ENCODE measurements at places on chromosomes 1 and 21.

- no peak for DNase-seq
Observed at GRCh38 chr1:152582647-152583046, 2.3 kb upstream of the LCE3D start.

- no peak for DNase-seq
Observed at GRCh38 chr1:183270541-183271141, 84.6 kb downstream of the LAMC2 start.

DNA sequence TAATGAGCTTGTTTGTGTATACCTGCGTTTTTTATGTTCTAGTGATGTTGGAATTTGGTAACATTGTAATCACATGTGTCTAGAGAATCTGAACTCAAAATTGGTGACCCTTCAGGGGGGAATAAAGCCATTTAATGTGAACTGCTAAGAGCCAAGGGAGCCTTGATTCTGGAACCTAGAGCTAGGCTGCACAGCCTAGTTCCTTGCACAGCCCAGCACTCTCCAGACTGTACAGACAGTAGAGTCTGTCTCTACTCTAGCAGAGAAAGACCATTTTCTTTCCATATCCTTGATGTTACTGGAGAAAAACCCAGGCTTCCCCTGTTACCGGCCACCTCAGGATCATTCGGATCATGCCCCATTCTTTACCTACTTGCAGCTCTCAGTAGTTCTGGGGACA, 8.6 kb downstream of the ARV1 start:
- no peak for DNase-seq

- DNase-seq = no peak
Observed at GRCh38 chr1:111270771-111271463, 19.7 kb upstream of the CHIA start.

GRCh38 chr1:43651188-43651587, 1.2 kb downstream of the KDM4A start:
- DNase-seq = no peak
